ENCODE measurements at places on chromosomes 1 and 21.

- DNase-seq: no peak
Measured at GRCh38 chr1:113654883-113655282, 104.4 kb downstream of the PHTF1 start.

GRCh38 chr1:26913389-26913753 is 404 bp downstream of the NR0B2 start:
- no peak for DNase-seq

DNA sequence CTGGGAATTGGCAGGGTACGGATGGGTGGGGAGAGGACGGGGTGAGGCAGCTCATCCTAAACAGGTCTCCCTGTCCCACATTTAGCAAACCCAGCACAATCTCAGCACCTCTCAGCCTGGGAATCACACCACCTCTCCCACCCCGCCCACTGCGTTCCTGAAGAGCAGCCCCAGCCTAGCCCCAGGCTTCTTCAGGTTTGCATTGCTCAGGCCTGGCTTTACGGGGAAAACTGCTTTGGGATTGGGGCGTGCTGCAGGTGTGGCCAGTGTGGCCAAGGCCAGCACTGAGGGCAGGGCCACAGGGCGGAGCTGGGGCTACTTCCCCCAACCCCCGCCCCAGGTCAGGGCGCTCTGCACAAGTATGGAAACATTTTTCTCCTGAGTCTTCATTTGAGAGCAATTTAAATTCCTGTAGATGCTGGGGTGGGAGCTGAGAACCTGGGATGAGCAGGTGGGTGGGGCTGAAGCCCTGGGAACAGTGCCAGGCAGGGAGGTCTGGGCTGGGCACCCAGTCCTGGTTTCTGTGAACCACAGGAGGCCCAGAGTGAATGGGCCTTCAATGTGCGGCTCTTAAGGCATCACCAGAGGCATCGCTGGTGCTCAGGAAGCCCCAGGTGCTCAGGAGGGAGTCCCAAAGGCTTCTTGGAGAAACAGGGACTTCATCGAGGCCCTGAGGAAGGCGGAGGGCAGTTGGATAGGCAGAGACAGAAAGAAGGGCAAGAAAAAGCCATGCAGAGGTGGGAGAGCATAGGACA is 24.1 kb downstream of the TNNT2 start:
- DNase-seq: no peak

DNA sequence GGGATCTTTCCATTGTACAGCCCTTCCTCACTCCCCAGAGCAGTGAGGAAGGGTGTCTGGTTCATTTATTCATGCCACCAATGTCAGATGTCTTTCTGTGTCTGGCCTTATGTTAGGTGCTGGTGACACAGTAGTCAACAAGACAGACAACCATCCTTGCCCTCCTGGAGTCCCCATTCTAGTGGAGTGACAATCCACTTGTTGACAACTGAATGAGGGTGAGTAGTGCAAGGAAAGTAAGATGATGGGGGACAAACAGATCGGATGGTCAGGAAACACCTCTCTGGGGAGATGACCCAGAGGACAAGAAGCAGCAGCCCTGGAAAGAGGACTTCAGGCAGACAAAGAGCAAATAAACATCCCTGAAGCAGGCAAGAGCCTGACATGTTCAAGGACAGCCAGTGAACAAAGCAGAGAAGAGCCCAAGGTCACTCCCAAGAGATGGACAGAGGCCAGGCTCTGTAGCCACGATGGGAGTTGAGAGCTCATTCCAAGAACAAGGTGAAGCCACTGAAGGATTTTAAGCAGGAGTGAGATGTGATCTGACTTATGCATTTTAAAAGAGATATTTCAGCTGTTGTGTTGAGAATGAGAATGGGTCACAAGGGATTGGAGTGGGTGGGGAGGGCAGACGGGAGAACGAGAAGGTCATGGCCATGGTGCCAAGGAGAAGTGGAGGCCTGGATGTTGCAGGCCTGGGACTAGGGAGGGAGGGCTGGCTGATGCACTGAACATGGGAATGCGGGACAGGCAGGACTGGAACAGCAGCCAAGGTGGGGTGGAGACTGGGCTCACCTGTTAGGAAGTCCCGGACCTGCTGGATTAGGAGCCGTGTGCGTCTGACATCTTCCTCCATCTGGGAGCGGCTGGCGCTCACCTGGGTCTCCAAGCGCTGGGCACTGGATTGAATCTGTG is 30.2 kb downstream of the LAMB3 start:
- DNase-seq: no peak

GRCh38 chr1:156706657-156707416 is 1.5 kb upstream of the CRABP2 start:
- no peak for DNase-seq

Data from stimulated activated CD4-positive, alpha-beta T cell treated with anti-CD3 and anti-CD28 coated beads, TNF-alpha, amount 100 ng/mL, for 48 hours (primary cell).